ENCODE measurements at places on chromosomes 11 and 22.

DNA sequence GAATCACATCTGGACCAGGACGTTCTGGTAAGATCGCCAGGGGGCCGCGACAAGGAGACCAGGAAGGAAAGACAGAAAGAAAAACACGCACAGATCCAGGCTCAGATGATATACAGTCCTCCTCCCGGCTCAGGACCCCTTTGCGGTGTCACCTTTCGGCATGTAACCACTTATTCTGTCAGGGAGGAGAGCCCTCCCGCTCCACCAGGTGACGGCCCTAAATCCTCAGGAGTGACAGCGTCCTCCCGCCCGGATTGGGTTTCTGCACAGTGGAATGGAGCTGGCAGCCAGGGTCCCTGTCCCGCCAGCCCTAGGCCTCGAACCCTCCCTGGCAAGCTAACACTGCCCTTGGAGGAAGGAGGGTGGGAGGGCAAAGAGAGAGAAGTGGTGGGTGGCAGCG, 24.3 kb upstream of the KCNQ1OT1 start:
- no peak for DNase-seq

DNA sequence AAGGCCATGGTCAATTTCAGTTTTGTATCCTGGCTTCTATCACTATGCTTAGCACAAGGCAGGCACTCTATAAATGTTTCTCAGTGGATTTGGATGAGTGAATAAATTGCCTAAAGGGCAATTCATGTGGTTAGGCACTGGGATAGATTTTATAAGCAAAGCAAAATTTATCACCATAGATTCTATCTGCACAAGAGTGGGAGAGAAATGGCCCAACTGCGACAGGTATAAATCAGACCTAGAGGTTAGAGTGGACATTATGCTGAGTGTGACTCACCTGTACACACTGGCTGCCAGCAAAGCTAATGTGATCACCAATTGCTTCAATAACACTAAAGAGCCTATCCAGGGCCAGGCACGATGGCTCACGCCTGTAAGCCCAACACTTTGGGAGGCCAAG, 514.0 kb downstream of the BUD13 start:
- DNase-seq, result no peak

DNA sequence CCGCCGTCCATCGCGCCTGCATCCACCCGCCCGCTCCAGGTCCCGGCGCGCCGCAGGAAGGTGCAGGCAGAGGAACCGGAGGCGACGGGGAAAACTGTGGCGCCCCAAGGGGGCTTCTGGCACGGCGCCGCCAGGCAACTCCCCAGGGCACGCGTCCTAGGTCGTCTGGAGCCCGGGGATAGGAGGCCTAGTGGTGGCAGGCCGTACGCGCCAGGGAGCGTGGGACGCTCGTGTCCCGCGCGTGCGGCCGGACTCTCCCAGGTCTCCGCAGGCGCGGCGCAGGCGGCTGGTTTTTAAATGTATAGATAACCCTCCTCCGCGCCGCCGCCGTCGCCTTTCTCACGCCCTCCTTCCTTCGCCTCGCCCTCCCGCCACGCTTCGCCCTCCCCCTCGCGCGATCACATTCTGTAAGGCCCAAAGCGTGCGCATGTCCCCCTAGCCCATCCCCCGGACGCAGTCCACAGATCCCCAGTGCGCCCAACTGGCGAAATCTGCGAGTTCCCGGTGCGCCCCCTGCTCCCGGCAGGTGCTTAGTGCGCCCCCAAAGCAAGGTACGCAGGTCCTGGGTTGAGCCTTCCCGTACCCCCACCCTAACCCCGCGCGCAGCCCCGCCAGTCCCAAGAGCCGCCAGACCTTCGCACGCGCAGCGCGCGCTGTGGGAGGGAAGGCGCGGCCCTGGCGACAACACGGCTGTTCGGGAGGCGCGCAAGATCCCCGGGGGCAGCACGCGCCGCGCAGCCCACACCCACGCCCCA, at the start of gene ASCL2:
Gene ASCL2, minus strand, starts transcription at position 267 of the 755 bp plus-strand sequence. Its CDS starts 256 bp downstream, at position 11.
- peak; percentile 22 for DNase-seq

- DNase-seq, result no peak
These were observed 395.0 kb downstream of the OPCML start for GRCh38 chr11:133137270-133137669.

- no peak for DNase-seq
These were observed 194.9 kb downstream of the SWAP70 start for GRCh38 chr11:9858822-9859221.

Measured in COR-L47 (cell line).